Mucosa of gallbladder (tissue), 1 donor: ENCODE measurements at places on chromosomes 7 and 10.
A peak's percentile ranks its signal among the peaks of the same experiment; 100 is the strongest.

- DNase-seq: no peak
These were observed 835 bp upstream of the DGKI start for GRCh38 chr7:137847568-137848050.

DNA sequence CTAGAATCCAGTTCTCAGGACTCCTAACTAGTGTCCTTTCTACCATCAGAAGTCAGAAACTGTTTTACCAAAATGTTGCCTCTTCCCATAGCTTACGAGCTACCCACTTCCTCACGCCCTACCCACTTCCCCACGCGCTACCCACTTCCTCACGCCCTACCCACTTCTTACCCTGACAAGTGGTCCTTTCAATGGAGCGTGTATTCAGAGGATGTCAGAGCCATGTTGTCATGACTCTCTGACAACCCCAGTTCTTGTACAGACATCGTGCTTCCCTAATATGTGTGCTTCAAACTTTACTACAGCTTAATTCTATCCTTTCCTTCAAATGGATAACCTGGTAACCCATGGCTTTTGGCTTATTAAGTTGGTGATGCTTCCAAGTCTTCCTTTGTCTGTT lies 84.8 kb upstream of the PHF14 start:
- DNase-seq: no peak

DNA sequence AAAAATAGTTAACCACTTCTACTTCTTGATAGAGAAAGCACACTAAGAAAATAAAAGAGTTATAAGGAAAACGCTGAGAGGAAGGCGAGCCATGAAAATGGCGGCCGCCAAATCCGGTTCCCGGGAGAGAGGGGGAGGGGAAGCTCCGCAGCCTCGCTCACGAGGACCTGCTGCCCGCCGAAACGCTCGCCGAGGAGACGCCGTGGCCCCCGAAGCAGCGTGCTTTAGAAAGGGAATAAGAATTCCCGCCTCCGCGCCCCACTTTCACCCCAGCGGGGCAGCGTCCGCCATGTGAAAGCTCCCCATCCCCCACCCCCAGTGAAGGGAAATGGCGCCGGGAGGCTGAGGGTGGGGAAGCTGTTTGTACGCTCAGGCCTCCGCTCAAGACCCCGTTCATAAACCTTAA lies 505 bp downstream of the HNRNPA2B1 start:
- DNase-seq: peak; percentile 74

DNA sequence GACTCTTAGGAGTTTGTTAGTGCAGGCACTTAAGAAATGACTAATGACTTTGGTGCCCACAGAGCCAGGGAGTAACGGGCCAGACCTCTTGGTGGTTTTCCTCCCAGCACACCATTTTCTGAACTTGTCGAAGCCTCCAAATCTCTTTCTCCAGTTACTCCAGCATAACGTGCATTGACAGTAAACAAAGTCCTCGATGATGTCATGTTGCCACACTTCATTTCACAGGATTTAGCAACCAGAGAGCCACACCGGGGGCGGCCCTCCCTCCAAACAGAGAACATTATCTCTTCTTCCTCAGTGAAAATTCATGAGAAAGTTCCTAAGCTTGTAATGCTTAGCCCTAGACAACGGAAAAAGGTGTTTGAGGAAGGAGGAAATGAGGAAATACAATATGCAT lies 4.0 kb upstream of the SVOPL start:
- DNase-seq: no peak

DNA sequence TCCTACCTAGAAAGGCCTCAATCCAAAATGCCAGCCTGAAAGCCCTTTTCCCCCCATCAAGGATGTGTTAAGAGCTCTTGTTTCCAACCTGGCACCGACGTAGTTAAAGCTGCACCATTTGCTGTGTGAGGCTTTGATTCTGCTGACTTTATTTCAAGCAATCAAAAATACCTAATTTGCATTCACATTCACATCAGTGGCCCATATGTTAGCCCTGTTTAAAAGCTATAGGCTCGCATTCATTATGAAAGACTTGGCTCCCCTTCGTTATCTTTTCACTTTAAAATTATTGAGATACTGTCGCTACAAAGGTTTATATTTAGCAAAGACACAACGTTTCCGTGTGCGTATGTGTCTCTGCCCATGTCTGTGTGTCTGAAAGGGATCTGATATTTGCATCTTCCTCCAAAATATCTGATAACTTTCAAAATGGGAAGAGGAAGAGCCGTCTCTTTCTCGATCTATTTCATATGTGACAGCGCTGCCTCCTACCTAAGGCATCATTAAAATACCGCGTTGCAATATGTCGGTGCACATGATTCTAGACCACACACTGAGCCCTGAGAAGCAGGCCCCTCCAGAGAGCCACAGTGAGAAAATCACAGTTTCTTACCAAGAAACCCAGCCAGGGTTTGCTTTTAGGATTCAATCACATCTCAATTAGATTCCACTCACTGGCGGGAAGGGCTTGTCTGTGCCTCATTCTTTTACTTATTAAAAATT lies 57.1 kb upstream of the ITPRID1 start:
- no peak for DNase-seq

DNA sequence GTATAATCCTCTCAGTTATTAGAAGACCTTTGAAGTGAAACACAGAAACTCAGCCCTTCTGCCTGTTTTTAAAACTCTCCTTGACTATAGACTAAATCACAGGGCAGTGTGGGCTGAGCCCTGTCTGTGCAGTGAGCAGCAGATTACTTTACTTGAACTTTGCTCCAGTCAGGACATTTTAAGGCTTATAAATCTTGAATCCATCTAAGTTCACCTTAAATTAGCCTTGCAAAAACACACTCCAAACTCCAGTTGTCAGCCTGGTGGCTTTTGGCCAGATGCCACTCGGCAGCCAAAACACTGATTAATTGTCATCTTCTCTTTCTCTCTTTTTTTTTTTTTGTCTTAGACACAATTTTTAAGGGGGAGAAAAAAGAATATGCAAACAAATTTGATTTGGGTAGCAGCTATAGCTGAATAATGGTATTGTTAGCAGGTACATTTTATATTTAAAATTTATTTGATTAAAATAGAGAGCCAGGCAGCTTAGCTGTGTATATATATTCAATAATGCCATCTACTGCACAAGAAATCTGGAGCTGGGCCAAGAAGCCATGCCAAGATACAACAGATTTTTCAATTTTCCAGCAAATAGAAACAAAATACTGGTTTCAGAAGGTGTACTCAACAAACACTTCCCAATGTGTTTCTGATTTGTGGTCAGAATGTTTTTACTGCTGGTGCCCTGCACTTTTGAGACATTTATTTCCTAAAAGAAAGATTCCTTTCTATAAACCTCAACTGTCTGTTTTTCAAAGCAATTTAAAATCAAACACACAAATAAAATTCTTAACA lies 247.7 kb downstream of the TFEC start:
- DNase-seq: no peak

- DNase-seq: no peak
These were observed 256.1 kb downstream of the ZMYND11 start for GRCh38 chr10:391305-391704.

- no peak for DNase-seq
These were observed 62.7 kb upstream of the FGL2 start for GRCh38 chr7:77262316-77262715.

DNA sequence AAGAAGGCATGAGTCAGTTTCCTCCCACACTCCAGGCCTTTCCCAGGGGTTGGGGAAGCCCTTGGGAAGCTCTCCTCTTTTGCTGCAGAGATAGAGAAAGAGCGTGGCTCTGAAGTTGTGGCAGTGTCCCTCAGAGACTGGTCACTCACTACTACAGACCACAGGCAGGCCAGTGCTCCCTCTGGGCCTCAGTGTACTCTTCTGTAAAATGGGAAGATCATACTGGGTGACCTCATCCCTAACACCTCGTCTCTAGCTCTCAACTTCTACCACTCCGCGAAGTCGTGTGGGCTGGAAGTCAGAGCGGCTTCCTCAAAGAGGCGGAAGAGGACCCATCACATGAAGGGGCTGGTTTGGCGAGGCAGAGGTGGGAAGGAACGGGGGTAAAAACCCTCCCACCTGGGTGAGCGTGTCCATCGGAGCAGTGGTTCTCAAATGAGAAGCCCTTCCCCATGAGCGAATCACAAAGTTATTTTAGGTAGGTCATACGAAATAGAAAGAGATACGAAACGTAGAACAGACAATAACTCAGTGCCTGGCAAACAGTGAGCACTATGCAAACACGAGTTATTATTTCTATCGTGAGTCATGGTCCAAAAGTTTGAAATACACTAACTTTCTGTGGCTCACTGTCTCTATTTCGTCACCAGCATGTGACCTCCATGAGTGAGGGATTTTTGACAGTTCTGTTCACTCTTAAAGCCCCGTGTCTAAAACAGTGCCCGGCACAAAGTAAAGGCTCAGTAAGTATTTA lies 32.7 kb downstream of the PRKAG2 start:
- no peak for DNase-seq

- DNase-seq: no peak
These were observed 180.9 kb downstream of the JCAD start for GRCh38 chr10:29878492-29878891.

- no peak for DNase-seq
These were observed 41.0 kb upstream of the RAPGEF5 start for GRCh38 chr7:22397981-22398380.

- no peak for DNase-seq
These were observed 50.0 kb downstream of the TRUB1 start for GRCh38 chr10:114987995-114988394.

GRCh38 chr10:91162495-91163268 lies 57.8 kb upstream of the PCGF5 start:
- peak; percentile 77 for DNase-seq

DNA sequence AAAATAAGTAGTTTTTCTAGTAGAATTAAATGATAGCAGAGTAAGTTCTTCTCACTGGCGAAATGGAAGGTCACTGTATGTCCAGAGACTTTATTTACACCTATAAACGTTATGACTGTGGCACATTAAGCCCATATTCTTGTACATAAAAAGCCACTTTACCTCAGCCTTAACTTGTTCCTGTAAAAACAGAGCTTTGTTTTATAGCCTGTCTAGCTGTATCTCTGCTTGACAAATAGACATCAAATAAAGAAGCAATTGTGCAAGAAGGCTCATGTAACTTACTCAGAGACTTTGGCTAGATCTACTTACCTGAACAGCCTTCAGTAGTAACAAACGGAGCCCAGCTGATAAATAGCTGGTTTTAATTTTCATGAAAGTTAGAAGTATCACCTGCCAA lies 324.1 kb upstream of the BMPER start:
- DNase-seq: no peak

DNA sequence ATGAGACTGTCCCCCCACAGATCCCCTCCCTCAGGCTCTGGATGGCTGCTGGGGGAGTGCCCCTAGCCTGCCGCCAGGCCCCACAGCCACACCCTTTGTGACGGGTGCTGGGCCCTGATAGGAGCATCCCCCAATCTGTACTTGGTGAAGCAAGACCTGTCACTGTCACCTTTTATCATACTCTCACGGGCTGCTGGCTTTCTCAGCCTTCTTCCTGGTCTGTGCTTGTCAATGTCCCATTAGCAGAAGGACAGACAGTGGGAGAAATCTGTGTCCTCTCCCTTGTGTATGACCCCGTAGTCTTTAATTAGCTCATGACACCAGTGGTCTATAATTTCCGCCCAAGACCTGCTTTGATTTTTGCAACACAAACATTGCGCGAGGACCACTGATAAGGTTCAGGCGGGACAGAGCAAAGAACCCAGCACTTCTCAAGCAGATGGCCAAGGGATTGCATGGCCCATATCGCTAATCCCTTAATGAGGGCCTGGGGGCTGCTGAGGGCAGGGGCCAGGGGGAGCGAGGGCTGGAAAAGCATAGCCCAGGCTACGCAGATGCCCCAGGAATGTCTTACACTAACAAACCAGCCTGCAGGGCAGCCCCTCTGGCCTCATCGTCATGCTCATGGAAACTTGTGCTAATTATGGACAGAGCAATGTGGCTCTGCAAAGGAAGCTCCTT lies 127.8 kb downstream of the PTPN20 start:
- no peak for DNase-seq

GRCh38 chr7:105589356-105590077 lies 8.2 kb upstream of the EFCAB10 start:
- peak; percentile 68 for DNase-seq

GRCh38 chr10:71375952-71376351 lies 20.8 kb upstream of the CDH23 start:
- DNase-seq: no peak

GRCh38 chr7:93968911-93969620 lies 35.1 kb downstream of the BET1 start:
- DNase-seq: no peak

DNA sequence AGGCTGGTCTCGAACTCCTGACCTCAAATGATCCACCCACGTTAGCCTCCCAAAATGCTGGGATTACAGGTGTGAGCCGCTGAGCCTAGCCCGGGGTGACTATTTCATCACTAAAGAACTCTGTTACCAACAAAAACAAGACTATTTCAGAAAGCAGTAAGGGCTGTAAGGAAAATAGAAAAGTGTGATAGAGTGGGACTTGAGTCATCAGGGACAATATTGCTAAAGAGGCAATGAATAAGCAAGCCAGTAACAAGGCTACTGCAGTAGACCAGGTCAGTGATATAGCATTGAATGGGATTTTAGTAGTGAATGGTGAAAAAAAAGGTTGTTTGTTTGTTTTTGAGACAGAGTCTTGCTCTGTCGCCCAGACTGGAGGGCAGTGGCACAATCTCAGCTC lies 51.7 kb downstream of the SVOPL start:
- no peak for DNase-seq

DNA sequence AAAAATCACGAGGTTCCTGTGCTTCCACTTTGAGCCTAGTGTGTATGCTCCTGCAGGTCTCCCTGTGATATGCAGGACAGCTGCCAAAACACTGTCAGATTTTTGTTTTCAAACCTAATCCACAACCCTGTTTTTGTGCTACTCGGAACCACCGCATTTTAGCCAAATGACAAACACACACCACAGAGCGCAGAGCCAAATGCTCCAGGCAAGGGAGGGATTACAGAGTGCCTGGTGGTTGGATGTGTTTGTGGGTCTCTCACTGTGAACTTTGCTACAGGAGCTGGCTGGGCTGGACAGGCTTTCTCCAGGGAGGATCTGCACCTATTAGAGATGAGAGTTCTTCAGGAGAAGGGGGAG lies 5.7 kb upstream of the RBM28 start:
- no peak for DNase-seq

GRCh38 chr10:122617476-122618270 lies 57.1 kb downstream of the DMBT1 start:
- no peak for DNase-seq
